ENCODE measurements at places on chromosomes 16 and 17.

DNA sequence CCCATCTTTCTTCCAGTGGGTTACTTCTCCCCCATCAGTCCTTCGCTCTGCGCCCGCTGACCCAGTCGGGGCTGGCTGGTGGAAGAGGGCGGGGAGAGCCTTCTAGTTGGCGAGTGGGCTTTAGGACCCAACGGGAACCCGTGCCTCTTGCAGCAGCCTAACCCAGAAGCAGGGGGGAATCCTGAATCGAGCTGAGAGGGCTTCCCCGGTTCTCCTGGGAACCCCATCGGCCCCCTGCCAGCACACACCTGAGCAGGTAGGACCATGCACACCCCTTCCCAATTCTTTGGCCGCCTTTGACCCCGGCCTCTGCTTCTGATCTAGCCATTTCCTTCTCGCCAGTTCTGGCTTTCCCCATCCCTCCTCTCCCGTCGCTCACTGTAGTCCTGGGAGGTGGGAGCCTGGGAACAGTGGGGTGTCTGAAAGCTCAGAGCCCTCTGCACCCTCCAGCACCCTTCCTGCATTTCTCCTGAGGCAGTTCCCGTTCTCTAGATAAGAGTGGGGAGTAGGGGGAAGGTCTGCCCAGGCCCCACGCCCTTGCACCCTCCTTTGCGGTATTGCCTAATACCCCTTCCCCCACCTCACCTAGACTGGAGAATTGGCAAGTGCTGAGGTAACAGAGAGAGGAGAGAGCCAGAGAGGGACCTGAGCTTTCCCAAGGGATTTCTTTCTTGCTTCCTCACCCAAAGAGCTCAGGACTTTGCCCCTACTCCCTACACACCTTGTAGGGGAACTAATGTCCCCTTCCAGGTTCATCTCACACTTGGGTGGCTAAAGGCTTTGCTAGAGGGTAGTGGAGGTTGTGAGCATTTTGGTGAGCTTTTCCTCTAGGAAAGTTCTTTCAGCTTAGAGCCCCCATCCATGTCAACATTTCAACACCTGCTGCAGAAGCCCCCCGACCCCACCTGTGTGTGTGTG, at the start of gene RARA:
RARA (plus strand) TSS at position 150 of the 918 bp plus-strand sequence. CDS start 22,039 bp downstream, outside the sequence.
- DNase-seq: no peak

DNA sequence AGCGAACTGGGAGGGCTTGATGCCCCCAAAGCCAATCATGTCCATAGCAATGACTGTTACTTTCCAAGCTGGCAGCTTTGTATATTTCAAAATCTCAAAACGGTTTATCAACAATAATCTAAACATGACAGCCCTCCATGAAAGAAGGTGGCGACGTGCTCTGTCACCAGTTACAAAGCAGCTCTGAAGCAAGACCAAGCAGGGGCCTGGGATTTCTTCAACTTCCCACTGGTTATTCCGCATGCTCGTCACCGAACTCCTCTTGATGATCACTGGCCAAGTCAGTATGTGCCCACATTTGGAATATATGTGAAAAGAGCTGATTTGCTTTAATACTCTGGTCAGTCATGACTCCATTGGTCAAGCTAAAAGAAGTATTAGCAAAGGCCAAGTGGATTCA, 175.6 kb downstream of the VPS53 start:
- DNase-seq: no peak

DNA sequence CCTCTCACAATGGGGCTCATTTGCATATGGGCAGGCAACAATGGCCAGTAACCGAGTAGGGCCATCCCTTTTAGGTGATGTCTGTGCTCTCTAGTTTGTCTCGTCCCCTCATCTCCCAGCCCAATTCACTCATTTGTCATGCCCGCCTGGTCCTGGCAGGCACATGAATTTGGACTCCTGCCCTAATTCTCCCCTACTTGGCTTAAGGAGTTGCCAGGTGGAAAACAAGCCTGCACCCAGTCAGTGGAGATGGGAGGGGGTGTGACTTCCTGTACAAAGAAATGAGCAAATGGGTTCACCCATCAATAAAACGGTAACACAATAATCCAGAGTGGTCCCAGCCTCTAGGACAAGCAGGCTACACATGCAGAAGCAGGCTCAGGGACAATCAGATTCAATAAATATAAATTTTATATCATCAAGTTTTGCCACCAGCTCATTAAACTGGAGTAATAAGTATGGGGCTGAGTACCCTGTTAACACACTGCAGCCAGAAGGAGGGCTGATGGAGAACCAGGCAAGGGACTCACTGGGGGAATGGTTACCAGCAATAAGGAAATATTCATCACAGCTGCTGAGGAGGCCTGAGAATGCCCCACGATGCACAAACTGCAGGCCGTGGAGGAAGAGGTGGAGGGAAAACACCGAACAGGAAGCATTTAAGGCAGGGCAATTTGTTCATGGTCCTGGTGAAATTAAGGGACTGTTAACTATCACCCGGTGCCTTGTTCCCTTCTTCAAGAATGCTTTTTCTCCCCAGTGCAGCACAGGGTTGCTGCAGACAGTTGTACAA, 84.4 kb upstream of the GPRC5B start:
- DNase-seq: no peak

DNA sequence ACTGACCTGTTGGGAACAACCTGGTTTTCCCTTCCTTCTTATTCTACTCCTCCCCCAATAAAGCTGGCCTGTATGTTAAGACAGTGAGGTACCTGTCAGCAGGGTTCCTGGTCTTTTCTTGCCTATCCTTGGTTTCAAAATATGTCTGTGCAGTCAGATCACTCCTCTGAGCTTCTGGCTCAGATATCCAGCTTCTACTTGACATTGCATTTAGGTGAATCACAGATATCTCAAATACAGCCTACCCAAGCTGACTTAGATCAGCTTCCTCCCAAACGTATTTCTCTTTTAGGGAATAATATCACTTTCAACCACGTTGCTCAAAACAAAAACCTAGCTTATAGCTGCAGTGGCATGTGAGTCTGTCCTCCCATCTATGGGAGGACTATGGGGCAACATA, 48.7 kb downstream of the TEX14 start:
- DNase-seq: no peak

DNA sequence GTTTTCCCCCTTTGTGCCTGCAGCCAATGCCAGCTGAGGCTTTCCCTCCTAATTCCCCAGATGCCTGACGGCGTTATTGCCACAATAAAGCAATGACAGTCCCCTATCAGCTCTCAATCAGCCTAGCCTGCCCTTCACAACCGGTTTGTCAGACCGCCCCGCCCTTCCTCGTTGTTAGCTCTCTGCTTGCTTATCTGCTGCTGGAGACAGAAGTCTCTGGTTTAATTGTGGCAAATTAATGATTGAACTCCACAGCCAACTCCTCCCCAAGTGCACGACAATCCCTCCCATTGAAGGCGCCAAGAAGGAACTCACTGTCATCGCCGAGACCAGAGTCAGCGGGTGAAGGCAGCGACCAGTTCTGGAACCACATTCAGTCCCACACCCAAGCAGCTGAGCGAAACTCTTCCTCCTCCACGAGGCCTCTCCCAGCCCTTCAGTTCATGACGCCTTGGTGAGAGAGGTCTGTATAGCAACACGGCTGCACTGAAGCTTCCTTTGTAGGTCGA, 474.4 kb downstream of the SLC39A11 start:
- DNase-seq: peak; percentile 24

DNA sequence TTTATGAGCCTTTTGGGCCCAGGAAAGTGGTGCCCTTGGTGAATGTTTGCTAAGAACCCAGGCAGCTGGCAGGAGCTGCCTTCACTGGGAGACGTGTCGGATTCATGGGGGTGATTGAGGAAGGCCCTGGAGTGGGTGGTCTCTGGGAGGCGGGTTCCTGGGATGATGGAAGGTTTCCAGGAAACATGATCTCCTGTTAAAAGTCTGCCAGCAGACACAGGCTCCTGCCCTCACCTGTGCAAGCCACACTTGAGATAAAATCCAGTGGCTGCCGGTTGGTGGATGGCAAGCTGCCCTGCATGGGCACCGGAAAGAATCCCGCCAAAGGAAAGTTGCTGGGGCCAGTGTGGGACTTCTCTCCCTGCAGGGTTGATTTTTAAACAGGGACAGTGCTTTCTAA, 189.0 kb upstream of the CIBAR2 start:
- no peak for DNase-seq

DNA sequence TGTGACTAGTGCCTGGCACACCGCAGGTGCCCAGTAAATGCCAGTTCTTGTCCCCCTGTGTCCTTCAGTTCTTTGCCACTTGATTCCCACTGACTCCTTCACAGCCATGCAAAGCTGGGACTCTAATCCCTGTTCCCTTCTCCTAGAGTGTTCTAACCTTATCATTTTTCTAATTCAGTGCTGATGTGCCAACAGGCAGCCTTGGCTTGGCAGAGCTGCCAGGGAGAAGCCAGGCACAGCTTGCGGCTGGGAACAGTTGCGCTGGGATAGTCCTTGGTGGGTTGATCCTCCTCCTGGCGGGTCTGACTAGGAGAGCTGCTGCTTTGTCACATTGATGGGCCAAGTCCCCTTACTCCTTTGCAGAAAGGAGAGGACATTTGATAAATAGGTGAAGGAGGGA, 654.2 kb downstream of the HS3ST4 start:
- no peak for DNase-seq

GRCh38 chr17:72004611-72005331, 116.0 kb upstream of the SOX9 start:
- no peak for DNase-seq

- no peak for DNase-seq
Measured at GRCh38 chr16:89198417-89199240, 1.7 kb downstream of the SLC22A31 start.

- no peak for DNase-seq
Measured at GRCh38 chr16:15854906-15855703, 1.7 kb downstream of the MYH11 start.

DNA sequence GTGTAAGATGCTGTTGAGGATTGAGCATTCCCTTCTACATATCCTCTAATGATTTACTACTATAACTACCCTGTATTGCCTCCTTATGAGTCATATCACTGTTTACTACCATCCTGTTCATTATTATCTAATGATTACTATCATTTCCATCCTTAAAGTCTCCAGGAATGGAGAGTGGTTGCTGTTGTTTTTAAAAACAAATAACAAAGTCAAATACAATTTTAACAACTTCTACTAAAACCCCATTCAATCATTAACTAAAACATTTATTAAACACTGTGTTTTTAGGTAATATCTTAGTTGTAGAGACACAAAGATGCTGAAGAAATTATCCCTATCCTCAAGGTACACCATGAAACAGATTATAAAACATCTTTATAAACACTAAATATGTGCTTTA, 126.9 kb downstream of the BRIP1 start:
- no peak for DNase-seq

GRCh38 chr17:57528058-57528451, 217.0 kb downstream of the CCDC182 start:
- no peak for DNase-seq

- no peak for DNase-seq
Measured at GRCh38 chr16:10497132-10498101, 83.0 kb downstream of the EMP2 start.

DNA sequence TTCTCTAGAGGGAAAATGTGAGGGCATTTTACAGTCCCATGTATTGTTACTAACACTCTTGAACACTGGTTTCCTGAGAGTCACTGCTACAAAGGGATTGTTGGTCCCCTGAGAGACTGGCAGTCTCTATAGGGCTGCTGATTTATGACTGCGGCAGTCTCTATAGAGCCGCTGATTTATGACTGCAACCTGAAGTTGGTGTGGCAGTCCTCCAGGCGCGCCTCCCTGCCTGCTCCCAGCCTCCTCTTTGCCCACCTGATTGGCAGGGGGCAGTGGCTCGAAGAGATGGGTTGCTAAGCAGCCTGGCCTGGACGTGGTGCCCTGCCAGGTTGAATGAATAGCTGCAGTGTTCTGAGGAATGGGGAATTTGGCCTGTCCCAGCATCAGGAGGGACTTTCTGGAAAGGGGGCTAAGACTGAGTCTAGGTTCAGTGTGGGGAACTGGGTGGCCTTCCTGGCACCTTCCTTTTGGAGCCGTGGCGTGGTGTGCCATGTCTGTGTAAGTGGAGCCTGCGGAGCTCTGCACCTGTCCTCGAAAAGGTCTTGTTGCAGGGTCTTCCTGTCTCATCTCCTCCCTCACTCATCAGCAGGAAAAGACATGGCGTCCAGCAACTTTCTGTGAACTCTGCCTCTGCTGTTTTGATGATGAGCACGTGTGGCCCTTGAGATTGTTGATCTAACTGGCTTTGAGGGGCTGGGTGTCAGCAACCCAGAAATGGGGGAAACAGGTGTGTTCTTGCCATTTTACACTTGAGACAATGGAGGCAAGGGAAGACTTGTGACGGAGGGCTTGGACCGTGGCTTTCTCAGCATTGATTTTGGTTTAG, 24.9 kb downstream of the SAP30BP start:
- no peak for DNase-seq

- DNase-seq: no peak
Measured at GRCh38 chr16:29975134-29975538, 1.5 kb downstream of the TAOK2 start.

DNA sequence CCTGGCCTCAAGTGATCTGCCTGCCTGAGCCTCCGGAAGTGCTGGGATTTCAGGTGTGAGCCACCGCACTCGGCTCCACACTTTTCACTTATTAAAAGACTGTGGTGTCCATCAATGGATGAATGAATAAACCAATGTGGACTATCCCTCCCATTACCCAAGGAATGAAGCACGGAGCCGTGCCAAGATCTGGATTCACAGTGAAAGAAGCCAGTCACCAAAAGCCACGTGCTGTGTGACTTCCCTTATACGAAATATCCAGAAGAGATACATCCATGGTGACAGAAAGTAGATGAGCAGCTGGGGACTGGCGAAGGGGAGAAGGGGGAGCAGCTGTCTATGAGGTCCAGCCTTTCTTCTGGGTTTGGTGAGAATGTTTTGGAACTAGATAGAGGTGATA, 48.2 kb upstream of the STH start:
- no peak for DNase-seq

- no peak for DNase-seq
Measured at GRCh38 chr16:81780350-81780749, 1.3 kb downstream of the PLCG2 start.

- DNase-seq: no peak
Measured at GRCh38 chr16:70767377-70768202, 33.4 kb downstream of the VAC14 start.

GRCh38 chr17:3864534-3864933, 18.5 kb upstream of the NCBP3 start:
- DNase-seq: no peak

DNA sequence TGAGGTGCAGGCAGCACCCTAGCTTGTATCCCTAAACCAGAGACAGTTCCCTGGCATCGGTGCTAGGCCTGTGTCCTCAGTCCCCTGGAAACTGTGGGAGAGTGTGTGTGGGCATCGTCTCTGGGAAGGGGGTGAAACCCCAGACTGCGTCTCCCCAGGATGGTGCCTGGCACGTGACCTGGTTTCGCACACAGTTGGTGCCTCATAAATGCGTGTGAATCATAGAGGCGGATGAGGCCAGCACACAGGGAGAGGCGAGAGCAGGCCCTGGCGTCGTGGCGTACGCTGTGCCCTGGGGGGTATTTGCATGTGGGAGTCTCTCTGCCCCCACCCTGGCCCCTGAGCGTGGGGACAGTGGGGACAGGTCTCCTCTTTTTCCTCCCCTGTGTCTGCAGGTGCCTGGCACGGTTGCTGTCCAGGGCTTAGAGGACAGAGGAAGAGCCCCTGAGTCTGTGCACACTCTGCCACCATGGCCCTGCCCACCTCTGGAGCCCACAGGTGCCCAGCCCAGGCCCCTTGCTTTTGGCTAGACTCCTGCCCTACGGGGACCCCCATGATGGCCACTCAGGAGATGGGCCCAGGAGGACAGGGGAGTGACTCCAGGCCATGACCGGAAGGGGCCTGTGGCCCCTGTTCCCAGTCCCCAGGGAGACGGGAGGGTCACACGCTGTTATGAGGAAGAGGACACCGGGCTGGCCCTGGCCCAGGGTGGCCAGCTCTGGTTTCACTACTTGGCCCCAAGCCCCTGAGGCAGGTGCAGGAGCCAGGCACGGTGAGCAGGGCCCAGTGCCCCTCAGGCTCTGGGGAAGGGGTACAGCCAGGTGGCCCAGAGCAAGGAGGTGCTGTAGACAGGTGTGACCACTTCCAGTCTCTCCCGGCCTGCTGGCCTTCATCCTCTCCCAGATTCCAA, 1.3 kb upstream of the FSCN2 start:
- DNase-seq: no peak
